Peyer's patch (tissue), 4 donors: ENCODE measurements at places on chromosomes 7 and 10. TPM values are rescaled to one million over a fixed set of nuclear protein-coding genes. Genes with fewer than 3 reads are reported as not detected.
A peak's percentile ranks its signal among the peaks of the same experiment; 100 is the strongest.

DNA sequence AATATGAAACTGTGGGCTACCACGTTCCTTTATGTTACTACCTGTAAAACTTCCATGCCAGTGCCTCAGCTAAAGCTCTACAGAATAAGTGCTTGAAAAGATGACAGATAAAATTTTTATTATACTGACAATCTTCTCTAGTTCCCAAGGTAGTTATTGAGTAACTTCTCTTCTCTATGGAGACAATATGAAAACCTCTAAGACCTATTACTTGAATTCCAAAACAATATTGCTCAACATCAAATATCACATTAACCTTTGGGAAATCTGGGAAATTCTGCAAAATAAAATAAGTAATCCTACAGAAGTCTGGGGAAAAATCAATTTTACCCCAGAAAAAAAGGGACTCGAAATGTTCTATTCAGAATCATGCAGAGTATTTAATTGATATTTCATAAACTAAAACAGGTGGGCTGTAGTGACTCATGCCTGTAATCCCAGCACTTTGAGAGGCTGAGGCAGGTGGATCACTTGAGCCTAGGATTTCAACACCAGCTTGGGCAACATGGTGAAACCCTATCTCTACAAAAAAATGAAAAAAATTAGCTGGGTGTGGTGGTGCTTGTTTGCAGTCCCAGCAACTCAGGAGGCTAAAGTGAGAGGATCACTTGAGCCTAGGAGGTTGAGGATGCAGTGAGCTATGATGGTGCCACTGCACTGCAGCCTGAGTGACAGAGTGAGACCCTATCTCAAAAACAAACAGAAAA, 23.8 kb upstream of the ANK3 start:
- no peak for DNase-seq

DNA sequence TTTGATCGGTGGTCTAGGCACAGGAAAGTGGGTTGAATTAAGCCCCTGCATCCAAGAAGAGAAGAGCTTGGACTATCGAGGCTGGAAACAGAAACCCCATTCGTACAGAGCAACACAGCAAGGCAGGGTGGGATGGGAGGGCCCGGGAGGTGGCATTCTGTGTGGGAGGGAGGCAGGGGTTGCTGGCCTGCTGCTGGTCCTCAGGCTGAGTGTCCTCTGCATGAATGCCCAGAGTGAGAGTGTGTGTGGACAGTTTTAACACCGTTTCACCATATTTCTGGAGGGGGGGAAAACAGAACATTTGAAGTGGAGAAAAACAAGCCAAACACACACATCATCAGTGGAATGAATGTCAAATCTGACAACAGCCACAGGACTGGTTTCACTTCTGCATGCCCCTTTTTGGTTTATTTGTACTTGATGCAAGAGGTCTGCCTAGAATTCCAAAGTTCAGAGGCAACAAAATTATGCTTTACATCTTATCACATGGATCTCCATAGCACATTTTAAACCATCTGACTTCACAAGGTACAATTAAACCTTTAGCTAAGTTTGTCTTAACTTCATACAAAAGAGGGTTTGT, 11.1 kb upstream of the ENO4 start:
- no peak for DNase-seq

GRCh38 chr7:66815951-66816350, 75.4 kb downstream of the RABGEF1 start:
- no peak for DNase-seq

GRCh38 chr10:97024168-97025073, 161.3 kb downstream of the SLIT1 start:
- DNase-seq = peak; percentile 53

GRCh38 chr10:18099415-18099814, 40.8 kb upstream of the CACNB2 start:
- no peak for DNase-seq

NRCAM gene
- 1.1 TPM for total RNA-seq

TLL2 gene
- 0.27 TPM for total RNA-seq

NPFFR1 gene
- not detected for total RNA-seq

CUX1 gene
- total RNA-seq = 142 TPM

BLOC1S2 gene
- total RNA-seq = 17.9 TPM
